Natural killer cell treated with Interleukin-12 subunit alpha and Interleukin-12 subunit beta and Interleukin-15 and Interleukin-18, amount 100 ng/mL, for 72 hours (primary cell): ENCODE measurements at places on chromosomes 4 and X.

DNA sequence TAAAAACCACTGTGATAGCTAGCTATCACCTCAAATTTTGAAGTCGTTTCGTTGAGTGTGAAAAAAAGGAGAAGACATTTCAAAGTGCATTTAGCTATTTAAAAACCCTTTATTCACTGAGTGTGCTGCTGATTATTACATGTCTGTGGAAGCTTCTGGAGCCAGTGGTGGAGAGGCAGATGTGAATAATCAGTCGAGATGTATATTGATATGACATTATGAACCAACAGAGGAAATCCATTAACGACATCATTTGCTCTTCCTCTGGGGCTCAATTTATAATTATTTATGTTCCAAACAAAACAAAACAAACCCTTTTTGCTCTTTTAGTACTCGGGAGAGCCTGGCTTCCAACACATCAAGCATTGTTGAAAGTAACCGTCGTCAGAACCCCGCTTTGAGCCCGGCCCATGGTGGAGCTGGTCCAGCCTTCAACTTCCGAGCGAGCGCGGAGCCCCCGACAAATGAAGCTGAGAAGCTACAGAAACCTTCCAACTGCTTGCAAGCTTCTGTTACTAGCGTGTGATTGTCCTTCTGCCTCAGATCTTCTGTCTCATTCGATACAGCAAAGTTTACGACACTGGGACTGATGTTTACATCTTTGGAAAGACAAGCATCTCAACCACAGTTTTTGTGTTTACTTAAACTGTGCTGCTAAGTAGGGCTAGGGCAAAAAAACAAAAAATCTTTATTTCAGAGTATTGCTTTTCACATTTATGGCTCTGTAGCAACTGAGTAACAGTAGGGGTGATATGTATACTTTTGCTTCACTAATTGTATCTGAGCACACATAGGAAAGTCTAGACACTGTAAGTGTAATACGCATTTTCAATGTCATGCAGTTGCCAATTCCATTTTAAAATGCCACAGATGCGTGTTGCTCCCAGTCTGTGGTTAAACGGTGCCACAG, 111.9 kb downstream of the STOX2 start:
- DNase-seq = no peak

DNA sequence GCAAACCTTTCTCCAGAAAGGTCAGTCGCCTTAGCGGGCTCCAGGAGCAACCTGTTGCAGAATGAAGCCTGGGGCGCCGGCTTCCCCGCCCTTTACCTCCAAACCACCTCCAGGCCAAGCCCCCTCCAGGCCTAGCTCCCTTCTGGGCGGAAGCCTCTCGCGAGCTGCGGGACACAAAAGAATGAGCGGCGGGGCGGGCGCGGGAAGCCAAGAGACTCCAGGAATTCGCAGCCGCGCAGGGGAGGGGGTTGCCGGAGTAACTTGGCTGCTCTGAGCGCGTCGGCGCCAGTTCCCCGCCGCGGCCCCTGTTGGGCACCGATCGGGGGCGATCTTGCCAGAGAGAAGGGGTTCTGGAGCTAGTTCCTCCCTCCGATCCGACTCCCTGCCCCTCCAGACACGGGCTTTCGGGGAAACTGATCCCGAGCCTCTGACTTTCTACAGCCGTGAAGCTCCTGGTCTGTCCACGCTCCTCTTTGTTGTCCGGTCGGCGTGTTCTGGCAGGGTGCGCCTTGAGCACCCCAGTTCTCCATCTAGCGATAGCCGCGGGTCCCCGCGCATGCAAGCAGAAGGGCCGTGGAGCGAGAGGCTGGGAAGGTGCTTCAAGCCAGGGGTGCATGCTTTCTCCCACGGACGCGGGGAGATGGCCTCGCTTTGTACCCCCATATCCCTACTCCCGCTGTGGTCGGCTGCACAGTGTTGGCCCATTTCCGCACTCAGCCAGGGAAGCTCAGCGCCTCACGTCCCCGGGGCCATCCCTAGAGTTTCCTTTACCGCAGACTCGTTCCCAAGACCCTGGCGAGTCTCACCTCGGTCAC, 1.2 kb downstream of the PROM1 start:
- DNase-seq = no peak

- DNase-seq = no peak
Measured at GRCh38 chrX:132001127-132001526, 22.0 kb upstream of the STK26 start.

DNA sequence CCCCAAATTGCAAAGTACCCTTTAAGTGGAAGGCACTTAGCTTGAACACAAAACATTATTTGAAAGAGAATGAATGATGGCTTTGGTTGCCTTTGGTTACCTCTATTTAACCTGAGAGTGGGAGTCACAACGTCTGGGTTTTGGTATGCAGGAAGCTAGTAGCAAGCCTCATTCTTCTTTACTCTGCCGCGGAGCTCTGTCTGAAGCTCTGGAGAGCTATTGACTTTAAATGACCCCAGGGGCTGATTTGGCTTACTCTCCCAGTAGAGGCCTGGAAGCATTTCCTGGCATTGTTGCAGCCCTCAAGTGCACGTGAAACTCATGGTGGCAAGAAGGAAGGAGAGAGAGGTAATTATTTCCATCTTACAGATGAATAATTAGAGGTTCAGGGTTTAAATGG, 81.8 kb upstream of the MAGEA4 start:
- DNase-seq = no peak

GRCh38 chr4:87278335-87278794, 44.3 kb downstream of the HSD17B13 start:
- DNase-seq = no peak

DNA sequence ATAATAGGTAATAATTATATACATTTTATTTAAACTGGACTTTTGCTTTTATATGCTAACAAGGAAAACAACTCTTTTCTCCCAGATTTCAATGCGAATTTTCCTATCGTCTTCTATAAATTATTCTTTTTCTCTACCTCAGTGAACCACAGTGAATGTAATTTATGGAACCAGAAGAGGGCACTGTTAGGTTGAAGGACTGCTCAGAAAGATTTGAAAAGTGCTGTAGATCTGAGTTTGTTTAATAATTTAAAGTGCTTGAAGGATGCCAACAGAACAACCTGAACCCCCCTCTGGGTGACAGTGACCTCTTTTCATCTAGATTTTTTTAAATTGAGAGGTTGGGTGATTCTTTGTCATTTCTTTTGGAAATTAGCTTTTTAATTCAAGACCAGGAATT, 54.9 kb downstream of the PHOX2B start:
- no peak for DNase-seq

DNA sequence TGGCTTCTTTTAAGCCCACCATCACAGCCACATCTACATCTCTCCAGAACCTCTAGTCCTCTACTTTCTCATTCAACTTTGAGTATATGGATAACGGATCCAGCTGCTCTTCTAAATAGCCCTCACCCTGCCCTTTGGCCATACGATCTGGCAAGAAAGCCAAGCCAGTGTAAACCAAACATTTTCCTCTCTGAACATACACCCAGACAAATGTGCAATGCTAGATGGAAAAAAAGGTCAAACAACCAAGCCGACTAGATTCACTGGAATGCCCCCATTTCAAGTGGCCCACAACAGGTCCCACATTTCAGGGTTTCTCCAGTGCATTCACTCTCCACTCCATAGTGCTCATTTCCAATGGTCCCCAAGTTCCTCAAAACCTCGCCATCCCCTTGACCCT, 24.0 kb downstream of the USP46 start:
- no peak for DNase-seq

DNA sequence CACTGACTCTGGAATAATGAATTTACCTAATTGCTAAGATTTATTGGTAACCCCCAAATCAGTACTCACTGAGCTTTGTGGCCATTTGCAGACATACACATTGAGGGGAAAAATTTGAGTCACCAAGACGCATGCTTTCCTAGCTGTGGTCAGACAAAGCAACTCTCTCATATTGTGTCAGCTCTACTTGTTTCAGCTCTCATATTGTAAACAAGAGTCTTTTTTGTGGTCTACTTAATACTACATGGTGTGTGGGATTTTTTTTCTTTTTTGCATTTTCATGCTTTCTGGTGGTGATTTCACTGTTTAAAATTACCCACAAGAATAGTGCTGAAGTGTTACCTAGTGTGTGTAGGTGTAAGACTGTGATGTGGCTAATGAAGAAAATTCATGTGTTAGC, 428.2 kb upstream of the GALNT7 start:
- DNase-seq = no peak

GRCh38 chr4:106165351-106166010, 150.5 kb downstream of the TBCK start:
- DNase-seq = no peak

GRCh38 chr4:87281603-87282002, 41.1 kb downstream of the HSD17B13 start:
- DNase-seq = no peak

GRCh38 chr4:78571804-78572203, 20.2 kb downstream of the ANXA3 start:
- no peak for DNase-seq

DNA sequence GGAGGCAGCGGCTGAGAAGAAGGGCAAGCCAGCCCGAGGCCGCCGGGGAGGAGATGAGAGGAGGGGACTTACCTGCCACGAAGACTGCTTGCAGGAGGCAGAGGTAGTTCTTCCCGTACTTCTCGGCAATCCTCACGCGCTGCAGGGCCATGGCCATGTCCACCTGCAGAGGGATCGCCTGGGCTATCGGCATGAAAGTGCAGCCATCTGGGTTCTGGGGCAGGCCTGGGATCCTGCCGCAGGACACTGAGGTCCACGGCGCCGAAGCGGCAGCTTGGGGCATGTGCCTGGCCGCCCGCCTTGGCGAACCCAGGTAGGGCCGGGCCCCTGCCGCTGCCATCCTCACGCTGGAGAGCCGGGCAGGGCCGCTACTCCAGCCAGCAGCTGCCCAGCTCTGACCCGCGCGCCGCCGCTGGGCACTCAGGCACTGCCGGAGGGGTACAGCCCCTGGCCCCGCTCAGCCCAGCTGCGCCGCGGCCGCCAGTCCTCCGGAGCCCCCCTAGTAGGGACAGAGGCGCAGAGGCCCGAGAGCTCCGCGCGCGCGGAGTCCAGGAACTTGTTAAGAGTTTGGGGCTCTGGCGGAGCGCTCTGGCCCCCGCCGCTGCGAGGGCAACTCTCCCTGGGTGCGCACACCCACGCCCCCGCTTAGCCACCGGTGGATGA, 16.0 kb downstream of the MCF2 start:
- no peak for DNase-seq

DNA sequence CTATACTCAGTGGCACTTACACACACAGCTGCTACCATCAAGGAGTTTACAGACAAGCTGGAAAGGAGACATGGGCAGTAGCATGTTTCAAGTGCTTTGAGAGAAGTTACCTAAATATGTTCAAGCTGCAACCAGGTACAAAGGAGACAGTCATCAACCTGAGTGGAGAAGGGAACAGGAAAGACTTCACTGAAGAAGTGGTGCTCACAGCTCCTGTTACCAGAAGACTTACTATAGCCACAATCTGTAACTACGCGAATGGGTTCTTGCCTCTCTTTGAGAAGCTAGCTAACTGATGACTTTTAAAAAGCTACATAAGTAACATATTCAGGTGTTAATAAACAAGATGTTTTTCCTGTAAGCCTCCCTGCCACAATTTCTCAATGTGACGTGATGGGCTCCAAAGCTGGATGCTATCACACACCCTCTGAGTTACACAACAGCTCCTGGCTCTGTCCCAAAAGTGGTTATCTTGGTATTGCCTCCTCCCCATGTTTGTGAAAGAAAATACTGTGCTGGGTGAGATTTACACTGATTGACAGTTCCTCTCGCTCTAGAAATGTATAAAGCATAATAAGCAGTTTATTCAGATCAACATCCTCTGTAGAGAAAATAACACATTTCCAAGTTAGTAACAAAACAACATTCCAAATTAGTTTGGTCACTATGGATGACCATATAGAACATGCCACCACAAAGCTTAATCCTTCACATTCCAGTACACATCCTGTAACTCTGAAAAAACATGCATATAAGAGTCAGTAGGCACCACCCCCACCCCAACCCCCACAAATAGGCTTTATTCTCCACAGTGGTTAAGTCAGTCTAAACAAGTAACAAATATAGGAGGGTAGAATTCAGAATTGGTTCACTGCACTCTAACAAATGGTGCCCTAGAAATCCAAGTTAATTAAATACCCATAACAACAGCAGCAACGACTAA, 81.8 kb downstream of the FRYL start:
- no peak for DNase-seq

DNA sequence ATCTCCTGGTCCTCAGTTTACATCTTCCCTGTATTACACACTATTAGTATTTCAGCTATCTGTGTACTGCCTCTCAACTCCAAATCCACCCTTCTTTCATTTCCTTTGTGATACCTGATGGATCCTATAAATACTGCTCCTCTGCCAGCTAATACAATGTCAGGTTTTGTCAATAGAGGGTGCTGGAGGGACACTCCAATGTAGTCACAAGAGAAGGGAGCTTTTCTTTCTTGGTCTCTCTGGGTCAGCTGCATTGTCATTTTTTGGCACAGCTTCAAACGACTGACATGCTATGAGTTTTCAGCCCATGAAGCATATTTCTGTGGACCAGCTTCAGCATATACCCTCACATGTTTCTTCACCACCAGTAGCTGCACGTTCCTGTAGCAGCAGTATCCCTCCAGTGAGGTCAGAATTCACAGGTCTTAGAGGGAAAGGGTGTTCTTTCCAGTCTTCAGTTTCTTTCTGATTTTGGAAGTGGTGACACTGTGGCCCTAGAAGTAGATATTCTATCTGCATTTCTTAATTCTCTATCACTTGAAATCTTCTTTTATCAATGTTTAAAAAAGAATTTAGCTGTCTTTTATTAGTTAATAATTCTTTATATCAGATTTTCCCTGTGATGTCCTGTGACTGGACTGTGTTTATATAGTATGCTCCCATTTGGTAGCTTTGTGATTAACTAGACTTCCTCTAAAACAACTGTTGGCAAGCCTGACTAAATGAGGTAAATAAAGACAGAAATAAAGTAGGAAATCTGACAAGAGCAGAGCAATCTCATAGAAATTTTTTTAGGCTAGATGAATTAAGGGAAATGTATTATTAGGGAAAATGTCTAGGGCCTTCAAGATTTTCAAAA, 60.6 kb downstream of the GABRA2 start:
- no peak for DNase-seq
